ENCODE measurements at places on chromosomes 16 and 17. TPM values are rescaled to one million over a fixed set of nuclear protein-coding genes. Genes with fewer than 3 reads are reported as not detected.

WFIKKN1 gene
- total RNA-seq: 0.27 TPM

NOD2 gene
- total RNA-seq: 2.5 TPM

MT1F gene
- 3.0 TPM for total RNA-seq

KRT15 gene
- total RNA-seq: not detected

HNF1B gene
- 0.28 TPM for total RNA-seq

ACTG1 gene
- total RNA-seq: 1,218 TPM

GRCh38 chr17:14199601-14200000, 37.1 kb downstream of the CDRT15 start:
- no peak for DNase-seq

DNA sequence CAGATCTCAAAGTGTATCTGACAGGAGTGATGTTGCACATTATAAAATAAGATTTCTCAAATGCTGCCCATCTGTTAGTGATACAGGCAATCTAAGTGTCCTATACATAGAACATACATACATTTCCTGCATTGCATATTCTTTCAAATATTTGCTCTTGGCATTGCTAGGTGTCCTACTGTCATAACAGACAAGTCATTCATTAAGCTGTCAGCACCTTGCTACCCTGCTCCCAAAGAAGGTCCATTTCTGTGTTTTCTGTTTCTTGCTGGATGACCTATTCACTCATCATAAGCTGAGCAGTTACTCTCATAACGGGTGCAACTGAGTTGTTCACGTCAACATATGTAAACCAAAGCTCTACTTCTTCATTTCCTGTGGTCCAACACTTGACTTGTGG, 719.0 kb downstream of the KCNJ2 start:
- DNase-seq: no peak

DNA sequence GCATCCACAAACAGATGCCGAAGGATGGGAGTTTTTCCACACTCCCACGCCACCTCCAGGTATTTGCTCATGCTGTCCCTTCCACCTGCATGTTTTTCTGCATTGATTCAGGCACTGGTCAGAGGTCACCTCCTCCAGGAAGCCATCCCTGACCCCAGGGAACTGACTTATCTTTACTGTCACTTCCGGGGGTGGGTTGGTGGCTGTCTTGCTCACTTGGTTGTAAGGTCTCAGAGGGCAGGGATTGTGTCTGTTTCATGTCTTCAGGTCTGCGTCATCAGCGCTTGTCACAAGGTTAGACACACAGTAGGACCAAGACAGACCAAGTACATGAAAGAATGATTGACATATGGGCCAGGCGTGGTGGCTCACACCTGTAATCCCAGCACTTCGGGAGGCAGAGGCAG, 1.9 kb upstream of the IL4R start:
- peak; percentile 57 for DNase-seq

DNA sequence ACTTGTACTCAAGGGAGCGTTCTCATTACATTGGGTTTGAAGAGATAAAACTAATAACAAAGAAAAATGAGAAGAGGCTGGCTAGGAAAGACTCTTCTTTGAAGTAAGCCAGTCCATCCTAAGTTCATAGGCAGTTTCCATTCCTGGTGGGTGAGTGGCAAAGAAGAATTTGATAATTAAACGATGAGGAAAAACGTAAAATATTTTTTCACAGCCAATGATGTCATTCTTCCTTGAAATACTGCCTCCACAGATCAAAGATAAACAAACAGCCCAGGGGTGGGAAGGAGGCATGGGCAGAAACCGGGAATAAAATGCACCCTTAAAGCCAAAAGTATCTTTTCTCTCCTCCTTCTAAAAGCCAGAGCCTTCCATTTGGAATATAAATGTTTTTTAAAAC, 346.6 kb downstream of the PMP22 start:
- DNase-seq: no peak

DNA sequence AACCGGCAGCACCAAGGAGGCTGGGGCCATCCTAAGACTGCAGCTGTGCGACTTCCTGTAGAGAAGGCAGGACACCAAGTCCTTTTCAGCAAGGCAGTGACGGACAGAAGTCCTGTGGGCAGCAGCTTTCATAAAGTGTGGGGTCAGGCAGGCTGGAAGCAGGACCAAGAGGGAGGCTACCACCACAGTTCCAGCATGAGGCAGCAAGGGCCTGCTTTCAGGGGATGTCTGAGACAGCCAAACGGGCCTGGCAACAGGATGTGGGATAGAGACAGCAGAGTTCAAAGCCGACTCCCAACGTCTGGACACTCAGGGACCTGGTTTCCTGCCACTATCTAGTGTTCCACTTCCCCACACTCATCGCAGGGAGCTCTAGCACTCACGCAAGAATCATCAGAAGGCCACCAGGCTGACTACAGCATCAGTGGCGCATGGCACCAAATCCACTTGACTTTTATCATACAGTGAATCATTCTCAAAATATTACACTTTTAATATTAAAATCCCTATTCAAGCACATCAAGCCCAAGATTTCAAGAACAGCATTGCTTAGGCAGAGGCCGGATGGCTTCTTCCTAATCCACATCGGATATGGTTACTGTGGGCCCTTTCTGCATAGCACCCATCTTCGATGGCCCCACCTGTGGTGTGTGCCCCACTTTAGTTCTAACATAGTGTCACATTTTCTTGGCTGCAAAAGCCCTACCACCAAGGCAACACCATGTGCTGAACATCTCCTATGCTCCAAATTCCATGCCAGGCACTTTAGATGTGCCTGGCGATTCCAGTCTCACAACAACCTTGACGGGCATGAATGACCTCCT, 5.2 kb downstream of the USP7 start:
- DNase-seq: peak; percentile 76

GRCh38 chr16:71623597-71623996, 2.4 kb upstream of the MARVELD3 start:
- DNase-seq: no peak
